Smooth muscle cell of the brain vasculature (primary cell): ENCODE measurements at places on chromosomes 4 and X.

DNA sequence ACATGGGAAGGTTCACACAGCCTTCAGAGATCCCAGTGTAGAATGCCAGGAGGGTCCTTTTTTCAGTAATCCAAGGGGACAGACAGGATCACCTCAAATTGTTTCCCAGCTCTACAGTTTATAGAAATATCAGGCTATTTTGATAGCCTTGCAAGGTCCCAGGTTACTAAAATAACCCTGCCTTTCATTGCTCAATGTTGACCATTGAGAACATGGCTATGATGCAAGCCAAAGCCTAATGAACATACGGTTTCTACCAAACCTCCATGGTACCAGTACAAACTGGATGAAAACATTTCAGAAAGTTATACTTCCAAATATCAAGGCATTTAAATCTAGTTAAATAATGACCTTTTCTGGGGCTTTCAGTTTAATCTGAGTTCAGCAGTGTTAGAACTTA, 151.5 kb downstream of the PLS3 start:
- DNase-seq = no peak

DNA sequence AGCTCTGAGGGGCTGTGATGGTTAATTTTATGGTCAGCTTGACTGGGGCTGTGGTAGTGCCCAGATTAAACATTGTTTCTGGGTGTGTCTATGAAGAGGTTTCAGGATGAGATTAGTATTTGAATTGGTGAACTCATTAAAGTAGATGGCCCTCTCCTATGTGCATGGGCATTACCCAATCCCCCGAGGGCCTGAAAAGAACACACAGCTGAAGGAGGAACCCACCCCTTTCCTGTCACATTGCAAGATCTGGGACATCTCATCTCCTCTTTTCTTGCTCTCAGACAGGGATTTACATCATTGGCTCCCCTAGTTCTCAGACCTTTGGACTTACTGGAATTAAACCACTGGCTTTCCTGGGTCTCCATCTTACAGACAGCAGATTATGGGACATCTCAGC, 29.4 kb upstream of the NDP start:
- no peak for DNase-seq

GRCh38 chr4:56757261-56757746, 64.2 kb downstream of the SPINK2 start:
- DNase-seq = no peak

- DNase-seq = no peak
These were observed 911.2 kb downstream of the FSTL5 start for GRCh38 chr4:161252520-161253141.

DNA sequence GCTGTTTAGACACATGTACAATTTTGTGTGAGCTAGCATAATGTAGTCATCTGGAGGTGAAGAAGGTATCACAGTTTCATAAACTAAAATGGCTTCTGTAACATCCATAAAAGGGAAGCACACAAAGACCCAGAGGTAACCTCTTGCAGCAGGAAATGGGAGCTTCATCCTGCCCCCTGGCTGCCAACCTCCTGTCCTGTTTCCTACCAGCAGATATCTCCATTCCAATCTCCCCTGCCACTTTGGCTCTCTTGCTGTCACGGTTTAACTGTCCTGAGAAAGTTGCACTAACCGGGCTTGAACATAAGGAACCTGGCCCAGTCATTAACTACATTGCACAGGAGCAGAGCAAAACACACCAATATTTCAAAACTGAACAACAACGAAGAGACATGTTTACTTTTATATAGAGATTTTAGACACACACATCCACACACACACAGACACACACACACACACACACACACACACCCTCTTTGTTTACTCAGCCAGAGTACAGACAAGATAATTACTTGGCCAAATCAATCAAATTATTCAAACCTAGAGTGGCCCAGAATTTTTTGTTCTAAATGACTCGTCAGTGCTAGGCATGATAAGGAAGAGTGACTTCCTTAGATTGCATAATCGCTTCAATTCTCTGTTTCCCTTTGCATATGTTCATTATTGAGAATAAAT, 24.2 kb downstream of the MID2 start:
- DNase-seq = no peak

GRCh38 chr4:158821228-158821971, 52.6 kb downstream of the FNIP2 start:
- no peak for DNase-seq

- no peak for DNase-seq
These were observed 38.4 kb upstream of the RASL11B start for GRCh38 chr4:52823702-52824092.

- DNase-seq = no peak
These were observed 154.5 kb downstream of the SPOCK3 start for GRCh38 chr4:167079762-167080161.

- no peak for DNase-seq
These were observed 359.5 kb downstream of the C4orf33 start for GRCh38 chr4:129455482-129455881.

DNA sequence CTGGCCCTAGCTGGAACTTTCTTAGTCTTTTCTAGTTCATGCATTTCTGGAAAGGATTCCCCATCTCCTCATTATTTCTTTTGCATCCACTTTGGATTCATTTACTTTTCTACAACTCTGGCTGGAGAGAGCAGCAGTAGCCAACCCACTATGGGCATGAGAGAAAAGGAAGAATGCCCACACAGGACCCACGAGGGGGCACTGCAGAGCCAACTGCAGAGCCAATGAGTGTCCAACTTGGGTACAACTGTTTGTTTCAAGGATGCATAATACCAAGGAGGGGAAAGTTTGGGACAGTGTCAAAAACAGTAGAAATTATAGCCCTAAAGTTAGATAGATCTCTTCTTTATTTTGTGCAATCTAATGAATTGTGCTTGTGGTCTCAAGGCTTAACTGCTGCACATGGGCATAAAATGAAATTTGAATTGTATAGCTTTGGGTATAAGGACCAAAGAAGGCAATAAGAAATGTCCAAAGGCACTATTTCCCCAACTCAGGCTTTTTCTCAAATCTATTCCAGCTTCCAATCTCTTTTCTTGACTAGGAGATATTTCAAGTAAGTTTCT, 230.6 kb downstream of the NSUN7 start:
- DNase-seq = no peak

GRCh38 chrX:113726898-113727297, 857.0 kb upstream of the HTR2C start:
- no peak for DNase-seq

DNA sequence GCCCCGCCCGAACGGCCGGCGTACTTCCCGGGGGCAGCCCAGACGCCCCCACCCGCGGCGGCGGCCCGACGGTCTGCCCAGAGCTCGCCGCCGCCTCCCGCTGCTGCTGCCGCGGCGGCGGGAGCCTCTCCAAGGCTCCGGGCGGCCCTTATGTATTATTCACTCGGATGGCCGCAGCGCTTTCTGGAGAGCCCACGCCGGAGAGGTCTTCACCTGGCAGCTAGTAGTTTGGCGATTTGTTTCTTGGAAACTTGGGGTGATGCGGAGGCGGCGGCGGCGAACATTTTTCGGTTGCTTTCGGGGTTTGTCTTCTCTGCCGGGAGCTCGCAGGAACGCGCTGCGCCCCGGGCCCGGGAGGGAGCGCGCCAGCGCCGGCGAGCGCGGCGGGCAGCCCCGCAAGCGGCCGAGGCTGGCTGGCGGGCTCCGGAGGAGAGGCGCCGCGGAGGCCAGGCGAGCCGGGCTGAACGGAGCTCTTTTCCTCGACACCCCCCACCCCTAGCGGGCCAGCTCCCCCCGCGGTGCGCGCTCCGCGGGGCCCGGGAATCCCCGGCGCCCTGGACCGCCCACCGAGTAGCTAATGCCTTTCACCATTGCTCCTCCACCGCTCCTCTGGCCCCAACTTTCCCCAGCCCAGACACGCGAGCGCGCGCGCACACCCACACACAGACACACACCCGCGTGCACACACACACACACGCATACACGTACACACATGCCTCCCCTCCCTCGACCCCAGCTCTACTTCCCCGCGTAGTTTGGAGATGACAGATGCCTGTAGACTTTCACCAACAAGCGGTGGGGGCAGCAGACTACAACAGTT, 113.5 kb downstream of the DHX15 start:
- no peak for DNase-seq

GRCh38 chrX:41607264-41607832, 81.4 kb upstream of the GPR34 start:
- no peak for DNase-seq

DNA sequence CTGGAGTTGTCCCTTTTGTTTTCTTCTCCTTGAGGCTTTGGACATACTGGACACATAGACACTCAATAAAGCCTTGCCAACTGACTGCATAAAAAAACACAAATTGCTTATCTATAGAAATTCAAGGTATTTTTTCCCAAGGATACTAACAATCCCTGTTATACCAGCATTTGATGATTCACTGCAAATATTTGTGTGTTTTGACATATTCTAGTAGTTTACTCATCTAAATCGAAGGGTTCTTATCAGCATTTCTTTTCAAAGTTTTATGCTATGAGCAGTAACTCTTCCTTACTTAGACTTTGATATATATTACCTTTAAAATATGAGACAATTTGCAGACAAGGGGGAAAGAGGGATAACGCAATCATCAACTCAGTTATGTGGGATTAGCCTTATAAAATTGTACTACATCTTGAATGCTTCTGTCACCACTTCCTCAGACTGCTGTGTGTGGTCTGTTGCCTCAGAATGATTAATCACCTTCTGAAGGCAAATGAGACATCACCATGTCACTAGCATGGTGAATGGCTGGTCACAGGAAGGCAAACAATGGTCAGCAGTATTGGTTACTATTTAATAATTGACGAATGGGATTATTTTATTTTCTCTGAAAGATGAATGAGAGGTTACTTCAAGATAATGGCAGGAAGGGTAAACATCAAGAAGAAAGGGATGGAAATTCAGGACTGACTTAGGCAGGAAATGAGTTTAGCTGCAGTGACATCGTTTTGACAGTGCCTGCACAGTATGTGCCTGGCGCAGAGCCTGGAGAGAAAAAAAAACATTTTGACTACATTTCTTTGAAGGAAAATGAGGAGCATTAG, 544.3 kb upstream of the CNKSR2 start:
- no peak for DNase-seq

DNA sequence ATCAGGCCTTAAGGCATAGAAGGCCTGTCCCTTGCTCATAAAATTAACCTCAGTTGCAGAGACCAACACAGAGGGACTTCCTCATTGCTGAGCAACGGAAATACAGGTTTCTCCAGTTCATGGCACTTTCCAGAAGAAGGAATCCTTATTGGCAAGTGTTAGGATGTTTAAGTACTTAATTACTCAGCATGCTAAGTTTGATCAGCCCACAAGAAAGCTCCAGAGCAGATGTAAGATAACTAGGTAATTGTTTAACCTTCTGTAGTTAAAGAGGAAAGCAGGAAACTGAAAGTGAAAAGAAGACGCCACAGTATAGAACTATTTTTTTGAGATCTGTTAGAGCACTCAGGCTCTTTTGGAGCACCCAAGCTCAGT, 33.5 kb downstream of the SMS start:
- DNase-seq = no peak

DNA sequence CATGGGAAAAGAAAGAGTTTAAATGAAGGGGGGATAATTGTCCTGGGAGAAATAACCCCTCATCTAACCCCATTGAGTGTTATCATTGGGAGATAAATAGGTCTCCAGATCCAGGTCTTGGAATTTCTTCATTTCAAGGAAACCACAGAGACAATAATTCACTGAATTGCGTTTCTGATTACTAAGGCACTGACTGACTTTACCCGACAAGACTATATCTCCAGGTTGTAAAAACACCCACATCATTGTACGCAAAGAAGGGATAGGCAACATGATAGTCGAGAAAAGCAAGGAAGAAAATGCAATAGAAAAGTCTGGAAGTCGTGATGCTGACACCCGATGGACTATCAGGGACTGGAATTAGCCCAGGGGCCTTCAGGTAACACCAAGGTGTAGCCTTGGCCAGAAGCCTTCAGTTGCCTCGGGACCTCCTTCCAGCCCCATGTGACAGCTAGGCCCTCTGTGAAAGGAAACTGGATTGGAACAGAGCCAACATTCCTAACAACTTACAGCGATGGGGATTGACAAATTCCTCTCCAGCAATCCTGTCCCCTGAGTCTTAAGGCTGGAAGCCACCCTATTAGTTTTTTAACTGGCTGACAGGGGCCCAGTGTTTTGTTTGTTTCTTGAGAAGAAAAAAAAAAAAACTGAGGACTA, 46.5 kb upstream of the RAB9B start:
- DNase-seq = no peak

DNA sequence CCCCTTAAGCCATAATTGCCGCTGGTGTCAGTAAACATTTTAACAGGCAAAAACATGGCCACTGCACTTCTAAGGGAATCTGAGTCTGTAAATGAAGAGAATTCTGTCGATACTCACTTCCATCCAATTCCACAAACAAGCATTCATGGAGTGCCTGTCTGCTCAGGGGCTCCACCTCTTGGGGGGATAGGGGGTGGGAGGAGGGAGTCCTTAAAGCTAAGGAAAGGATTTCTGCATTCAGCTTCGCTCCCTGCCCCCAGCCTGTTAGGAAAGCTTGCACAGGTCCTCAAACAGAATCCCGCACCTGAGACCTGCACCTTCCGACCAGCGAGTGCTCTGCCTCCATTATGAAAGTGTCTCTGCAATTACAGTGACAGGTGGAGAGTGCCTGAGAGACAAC, 130.2 kb upstream of the KIT start:
- no peak for DNase-seq

- no peak for DNase-seq
These were observed 469.8 kb upstream of the CPEB2 start for GRCh38 chr4:14532436-14532835.

DNA sequence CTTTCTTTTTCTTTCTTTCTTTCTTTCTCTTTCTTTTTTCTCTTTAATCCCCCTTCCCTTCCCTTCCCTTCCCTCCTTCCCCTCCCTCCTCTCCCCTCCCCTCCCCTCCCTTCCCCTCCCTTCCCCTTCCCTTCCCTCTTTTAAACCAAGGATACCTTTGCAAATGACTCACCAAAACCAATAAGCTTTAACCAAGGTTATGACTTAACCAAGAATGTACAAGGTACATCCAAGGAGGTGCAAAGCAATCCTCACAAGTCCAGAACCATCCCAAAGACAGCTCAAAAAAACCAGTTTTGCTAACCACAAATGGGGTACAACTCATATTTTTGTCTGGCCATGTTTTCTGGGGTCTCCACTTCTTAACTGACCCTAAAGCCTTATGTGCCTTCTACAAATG, 174.7 kb upstream of the PPP1R2C start:
- DNase-seq = no peak
